Stimulated activated CD4-positive, alpha-beta T cell treated with anti-CD3 and anti-CD28 coated beads, Interleukin-12 subunit alpha, Interleukin-12 subunit beta, amount 100 ng/mL, for 48 hours (primary cell): ENCODE measurements at places on chromosomes 2 and 18.

GRCh38 chr2:230896346-230897115 lies 28.5 kb downstream of the GPR55 start:
- DNase-seq = no peak

DNA sequence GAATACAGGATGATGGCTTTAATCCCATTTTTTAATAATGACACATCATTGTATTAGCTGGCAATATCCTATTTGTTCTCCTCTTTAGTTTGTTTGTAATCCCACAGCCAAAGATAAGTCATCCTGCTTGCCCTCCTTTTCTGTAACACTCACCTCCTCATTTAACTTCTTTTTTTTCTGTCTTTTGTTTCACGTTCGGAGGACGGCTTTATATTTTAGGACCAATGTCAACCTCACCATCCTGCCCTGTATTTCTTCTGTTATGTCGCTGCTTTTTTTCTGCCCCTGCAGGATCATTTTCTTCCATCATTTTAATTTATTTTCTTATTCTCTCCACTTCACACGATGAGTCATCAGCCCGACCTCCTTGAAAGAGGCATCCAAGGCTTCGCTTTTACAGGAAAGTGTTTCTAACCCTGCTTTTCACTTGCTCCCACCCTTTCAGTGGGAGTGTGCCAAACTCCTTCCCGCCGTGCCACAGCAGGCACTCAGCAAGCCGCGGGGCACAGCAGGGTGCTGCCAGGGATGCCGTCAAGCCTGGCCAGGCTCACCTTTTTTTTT lies 11.4 kb downstream of the RAB31 start:
- DNase-seq = no peak

- DNase-seq = no peak
Observed at GRCh38 chr2:26735097-26735496, 29.0 kb upstream of the SLC35F6 start.

DNA sequence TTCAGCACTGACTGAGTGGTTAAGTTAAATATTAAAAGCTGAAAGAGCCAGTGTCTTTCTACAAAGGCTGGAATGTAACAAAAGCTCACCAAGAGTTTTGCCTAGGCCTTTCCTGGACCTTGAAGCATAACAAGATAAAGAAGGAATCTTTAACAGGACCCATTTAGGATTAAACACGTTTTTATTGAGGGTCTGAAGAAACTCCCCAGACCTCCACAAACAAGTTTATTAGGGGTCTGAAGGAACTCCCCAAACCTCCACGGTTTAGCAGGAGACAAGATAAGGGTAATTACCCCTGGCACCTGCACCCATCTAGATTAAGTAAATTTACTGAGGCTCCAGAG lies 104.0 kb downstream of the ACAA2 start:
- no peak for DNase-seq

GRCh38 chr2:107036293-107036692 lies 150.3 kb upstream of the ST6GAL2 start:
- no peak for DNase-seq

DNA sequence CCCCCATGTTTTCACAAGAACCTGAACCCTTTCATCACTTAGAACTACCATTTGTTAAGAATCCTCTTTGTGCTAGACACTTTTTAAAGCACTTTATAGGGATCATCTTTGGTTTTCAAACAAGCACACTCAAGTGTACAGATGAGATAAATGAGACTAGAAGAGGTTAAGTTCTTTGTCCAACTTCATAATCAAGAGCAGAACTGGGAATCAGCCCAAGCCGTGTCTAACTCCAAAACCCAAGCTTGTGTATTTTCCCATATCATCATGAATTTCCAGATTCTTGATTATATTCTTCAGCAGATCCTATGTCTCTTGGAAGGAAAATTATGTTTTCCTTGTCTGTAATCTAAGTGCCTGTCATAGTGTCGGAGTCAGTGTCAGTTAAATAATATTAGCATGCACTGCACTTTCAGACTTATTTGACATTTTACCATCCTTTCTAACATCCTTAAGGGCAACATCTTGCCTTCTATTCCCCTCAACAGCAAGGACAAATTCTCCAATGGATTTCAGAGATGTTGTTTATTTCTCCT lies 123.0 kb upstream of the SETBP1 start:
- DNase-seq = no peak

DNA sequence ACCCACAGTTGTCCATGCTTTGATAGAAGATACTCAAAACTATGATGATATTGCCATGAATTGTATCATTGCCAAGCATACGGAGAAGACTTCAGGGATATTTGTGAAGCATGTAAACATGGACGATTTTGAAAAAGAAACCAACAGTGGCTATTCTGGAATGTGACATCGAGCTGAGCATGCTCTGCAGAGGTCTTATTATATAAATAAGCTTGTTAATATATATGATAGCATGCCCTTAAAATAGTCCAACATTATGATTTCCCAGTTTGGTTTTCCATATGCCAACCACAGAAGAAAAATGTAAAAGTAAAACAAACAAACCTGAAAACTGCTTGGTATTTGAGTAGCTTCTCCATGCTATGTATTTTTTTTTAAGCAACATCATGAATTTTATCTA lies 159.1 kb downstream of the LNPK start:
- DNase-seq = no peak

- DNase-seq = no peak
Observed at GRCh38 chr2:128624956-128625355, 306.3 kb upstream of the HS6ST1 start.
